ENCODE measurements at places on chromosomes 5 and 9.

DNA sequence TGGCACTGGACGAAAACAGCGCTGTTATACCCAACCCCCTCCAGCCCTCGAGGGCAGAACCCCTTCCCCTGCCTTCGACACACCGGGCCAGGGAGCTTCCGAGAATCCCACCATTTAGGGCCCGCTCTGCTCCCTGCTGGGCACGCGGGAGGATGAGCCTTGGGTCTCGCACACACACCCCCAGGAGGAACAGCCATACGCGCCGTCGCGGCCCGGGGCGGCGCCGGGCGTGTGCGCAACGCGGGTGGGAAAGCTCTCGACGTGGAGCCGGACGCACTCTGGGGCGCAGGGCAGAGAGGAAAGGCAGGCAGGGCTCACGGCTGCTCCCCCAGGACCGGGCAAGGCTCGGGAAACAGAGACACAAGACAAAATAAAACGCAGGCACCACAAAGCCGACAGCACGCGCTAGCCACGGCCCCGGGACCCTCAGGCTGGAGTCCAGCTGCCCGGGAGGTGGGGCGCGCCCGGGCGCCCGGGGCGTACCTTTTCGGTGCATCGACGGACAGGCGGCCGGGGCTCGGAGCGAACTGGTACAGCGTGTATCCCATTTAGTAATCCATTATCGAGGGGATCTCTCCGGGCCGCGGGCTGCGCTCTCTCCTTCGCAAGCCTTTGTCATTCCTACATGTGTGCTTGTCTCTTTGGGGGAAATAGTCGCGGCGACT lies 789 bp downstream of the SEMA6A start:
- no peak for DNase-seq

GRCh38 chr5:78419396-78419795 lies 59.0 kb downstream of the SCAMP1 start:
- DNase-seq, result no peak

DNA sequence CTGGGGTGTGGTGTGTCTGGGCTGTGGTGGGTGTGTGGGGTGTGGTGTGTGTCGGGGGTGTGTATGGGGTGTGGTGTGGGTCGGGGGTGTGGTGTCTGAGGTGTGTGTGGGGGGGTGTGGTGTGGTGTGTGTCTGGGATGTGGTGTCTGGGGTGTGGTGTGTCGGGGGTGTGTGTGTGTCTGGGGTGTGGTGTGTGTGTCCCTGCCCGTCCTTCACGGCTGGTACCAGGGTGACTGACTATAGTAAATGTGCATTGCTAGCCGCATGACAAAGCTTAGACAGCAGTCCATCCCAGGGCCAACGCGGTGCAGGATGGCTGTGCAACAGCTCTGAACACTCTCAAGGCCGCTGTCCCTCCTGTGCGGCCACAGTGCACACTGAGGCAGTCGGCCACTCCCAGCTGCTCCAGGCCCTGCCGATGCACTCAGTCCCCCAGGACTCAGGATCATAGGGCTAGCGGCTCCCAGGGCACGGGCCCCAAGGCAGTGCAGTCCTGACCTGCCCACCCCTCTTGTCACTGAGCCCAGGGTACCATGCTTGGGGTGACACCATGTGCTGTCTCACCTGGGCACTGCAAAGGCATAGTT lies 54.0 kb downstream of the SECISBP2 start:
- no peak for DNase-seq

DNA sequence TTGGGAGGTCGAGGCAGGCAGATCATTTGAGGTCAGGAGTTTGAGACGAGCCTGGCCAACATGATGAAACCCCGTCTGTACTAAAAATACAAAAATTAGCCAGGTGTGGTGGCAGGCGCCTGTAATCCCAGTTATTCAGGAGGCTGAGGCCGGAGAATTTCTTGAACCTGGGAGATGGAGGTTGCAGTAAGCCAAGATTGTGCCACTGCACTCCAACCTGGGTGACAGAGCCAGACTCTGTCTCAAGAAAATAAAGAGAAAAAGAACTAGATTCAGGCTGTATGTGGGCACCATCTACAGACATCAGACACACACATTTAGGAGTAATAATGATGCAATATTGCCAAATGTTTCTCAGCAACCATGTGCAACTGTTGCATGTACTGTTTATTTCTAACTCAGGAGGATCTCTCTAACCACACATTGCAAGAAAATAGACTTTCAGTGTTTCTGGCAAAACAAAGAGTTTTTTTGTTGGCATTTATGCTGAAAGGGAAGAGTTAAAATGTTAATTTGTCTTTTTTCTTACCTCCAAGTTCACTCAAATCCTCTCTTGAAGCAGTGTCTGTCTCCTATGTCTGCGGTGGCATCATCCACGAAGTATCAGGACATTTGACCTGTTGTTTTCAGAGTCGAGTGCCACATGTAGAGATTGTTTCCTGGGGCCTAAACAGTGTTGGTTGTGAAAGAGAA lies 5.1 kb upstream of the ORM1 start:
- DNase-seq, result no peak

DNA sequence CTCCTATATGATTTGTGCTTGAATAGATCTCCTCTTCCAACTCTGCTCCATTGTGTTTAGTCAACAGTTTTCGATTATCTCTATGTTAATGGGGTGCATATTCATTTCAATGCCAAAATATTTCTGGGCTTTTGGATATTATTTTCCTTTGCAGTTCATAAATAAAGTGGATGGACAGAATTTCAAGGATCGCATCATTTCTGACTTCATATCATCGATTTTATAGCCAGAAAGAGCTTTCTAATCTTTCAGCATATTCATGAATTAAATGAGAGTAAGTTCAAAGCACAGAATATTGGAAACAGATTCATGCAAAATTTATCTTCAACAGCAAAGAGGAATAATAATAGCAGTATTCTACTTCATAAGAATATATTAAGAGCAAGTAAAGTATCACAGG lies 60.0 kb upstream of the MINAR2 start:
- DNase-seq, result no peak

DNA sequence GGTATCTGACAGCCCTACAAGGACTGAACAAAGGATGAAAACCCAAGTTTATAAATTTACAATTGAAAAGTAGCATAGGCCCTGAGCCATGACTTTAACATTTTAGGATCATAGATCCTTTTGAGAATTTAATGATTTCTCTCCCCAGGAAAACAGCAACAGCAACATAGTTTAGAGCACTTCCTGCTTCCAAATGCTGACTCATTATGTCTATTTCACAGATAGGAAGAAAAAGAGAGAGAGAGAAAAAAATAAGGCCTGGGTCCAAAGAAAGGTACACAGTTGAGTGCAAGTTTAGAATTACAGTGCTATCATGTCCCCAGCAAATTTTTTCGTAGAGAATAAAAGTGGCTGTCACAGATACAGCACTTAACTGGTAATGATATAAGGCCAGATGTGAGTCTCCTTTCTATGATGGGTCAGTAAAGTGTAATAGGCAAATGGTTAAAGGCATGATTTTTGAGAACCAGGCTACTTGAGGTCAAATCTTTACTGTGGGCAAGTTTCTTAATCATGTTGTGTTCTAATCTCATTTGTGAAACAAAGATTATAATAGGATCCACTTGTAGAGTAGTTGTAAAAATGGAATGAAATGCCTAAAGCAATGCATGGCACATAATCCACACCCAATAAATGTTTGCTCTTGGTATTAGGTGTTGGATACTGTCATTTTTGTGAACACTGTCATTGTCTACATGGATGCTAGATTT lies 12.3 kb upstream of the PPP2R2B start:
- DNase-seq, result no peak

GRCh38 chr9:34986540-34987047 lies 3.0 kb upstream of the DNAJB5 start:
- no peak for DNase-seq

GRCh38 chr5:111730659-111731382 lies 26.2 kb downstream of the NREP start:
- no peak for DNase-seq

DNA sequence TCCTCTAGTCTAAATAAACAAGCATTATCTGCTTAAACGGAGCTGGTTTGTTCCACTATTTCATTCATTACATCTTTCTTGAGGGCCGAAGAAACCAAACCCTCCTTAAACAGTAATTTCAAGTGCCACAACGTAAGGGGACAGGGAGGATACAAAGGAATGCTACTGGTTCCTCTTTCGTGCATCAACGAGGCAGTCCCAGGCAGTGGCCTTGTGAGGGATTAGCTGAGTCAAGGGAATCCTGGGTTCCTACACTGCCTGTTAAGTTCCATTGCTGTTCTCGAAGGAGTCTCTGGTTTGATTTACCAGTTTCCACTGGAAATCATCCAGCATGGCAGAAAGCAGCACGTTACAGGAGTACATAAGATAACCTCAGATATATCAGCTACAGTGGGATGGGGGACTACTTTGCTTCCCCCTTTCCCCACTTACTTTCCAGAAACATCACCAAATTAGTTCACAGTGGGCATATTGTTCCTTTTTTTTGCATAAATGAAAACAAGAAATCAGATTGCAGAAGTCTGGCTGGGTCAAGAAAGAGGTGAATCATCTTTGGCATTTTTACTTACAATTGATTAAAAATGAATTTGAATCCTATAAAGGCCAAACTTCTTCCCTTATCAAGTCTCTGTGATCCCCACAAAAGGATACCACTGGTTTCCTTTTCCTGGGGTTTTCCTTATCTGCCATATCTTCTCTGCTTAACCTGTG lies 2.5 kb upstream of the RANBP3L start:
- DNase-seq, result no peak

DNA sequence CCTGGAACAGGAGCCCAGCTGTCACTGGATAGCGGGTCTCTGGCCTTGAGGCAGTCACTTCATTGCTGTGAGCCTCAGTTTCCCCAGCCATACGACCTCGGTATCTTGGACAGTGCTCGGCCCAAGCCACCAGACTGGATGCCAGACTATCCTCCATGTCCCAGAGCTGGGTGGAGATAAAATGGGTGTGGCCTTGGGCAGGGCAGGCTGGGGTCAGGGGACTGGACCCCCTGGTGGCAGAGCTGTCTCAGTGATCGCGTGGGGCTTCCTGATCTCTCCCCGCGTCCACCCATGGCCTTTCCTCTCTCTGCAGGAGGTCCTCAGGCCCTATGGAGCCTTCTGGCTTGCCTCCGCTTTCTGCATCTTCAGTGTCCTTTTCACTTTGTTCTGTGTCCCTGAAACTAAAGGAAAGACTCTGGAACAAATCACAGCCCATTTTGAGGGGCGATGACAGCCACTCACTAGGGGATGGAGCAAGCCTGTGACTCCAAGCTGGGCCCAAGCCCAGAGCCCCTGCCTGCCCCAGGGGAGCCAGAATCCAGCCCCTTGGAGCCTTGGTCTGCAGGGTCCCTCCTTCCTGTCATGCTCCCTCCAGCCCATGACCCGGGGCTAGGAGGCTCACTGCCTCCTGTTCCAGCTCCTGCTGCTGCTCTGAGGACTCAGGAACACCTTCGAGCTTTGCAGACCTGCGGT lies 10.0 kb downstream of the SLC2A8 start:
- no peak for DNase-seq

DNA sequence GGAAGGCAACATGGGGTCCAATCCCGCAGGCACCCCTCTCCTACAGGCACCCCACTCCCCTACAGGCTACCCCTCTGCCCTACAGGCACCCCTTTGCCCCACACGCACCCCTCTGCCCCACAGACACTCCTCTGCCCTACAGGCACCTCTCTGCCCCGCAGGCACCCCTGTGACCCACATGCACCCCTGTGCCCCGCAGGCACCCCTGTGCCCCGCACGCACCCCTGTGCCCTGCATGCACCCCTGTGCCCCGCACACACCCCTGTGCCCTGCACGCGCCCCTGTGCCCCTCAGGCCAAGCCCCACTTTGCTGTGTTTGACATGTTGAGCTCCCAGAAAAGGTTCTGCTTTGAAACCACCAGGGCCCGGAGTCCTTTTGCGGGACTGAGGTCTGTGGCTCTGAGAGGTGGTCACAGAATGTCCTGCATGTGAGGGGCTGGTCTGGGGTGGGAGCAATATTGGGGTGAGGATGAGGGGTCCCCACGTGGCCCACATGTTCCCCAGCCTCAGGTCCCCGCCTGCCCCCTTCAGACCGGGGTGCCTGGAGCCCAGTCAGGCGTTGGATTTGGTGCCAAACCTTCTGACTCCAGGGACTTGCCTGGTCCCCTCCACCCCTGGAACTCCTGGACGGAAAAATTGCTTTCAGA lies 616 bp upstream of the QRFP start:
- DNase-seq, result no peak

- DNase-seq, result no peak
These were observed 15.0 kb downstream of the ANKRD33B start for GRCh38 chr5:10578869-10579268.

- DNase-seq, result no peak
These were observed 91.4 kb upstream of the CCDC112 start for GRCh38 chr5:115387816-115388215.

DNA sequence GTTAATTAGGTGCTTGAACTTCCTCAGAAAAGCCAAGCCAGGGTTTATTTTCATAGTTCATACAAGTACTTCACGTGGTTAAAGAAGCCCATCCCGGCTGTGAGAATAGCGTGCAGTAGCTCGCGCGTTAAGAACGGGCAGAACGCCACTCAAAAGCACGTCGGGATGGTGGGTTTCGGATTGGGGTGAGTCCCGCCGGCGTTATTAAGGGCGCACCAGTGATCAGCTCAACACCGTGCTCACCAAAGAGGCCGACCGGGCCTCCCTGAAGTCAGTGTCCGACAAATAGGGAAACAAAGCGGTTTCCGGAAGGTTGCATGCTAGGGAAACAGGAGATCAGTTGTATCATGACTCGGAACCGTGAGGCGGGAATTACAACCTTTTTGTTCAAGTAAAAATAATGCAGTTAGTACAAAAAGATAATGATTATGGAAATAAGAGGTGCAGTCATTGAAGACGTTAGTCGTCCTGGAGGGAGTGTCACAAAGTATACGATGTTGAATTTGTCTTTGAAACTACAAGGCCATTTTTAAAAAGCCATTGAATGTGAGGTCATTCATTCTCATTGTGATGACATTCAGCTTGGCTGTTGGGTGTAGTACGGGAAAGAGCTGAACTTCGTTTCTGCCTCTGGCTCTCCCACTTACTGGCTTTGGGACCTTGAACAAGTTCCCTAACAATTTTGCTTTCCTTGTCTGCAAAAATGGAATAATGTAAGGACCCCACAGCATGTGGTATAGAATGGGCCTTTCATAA lies 992 bp downstream of the SETD9 start:
- peak; percentile 12 for DNase-seq

DNA sequence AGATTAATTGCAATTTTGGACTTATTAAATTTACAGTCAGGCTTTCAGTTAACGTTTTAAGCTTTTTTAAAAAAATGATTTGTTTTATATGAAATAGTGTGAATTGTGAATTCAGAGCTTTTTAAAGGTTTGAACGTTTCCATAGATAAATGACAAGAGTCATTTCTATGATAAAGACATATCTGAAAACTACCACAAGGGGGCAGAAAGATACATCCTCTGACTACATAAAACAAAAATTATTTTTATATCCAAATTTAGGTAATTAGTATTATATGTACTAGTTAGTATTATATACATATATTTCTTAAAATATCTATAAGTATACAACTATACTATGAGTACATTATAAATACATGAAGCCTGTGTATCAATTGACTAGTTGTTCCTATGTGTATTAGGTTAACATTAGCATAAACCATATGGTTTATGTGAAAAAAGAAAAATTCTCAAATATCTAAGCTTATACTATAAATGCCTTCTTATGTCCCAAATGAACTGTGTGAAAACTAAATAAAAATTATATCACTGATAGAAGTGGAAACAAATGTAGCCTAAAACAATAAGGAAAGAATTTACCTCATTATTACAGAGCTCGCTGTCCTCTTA lies 155.2 kb downstream of the MEF2C start:
- DNase-seq, result no peak

- DNase-seq, result peak; percentile 85
These were observed at the start of gene MRPS30 for GRCh38 chr5:44808435-44809214. Gene MRPS30, plus strand, starts transcription at chr5:44808947. Its CDS starts 16 bp downstream, at chr5:44808963.

Data from stimulated activated CD8-positive, alpha-beta memory T cell treated with anti-CD3 and anti-CD28 coated beads, Interleukin-12 subunit alpha, Interleukin-12 subunit beta, amount 100 ng/mL, for 1 hour (primary cell).